Activated T-cell treated with anti-CD3 and anti-CD28 coated beads, Interleukin-2, amount 50 U/mL, for 48 hours (primary cell): ENCODE measurements at places on chromosomes 5 and 9.

- DNase-seq: no peak
These were observed 167.8 kb upstream of the TUT7 start for GRCh38 chr9:86521977-86522376.

DNA sequence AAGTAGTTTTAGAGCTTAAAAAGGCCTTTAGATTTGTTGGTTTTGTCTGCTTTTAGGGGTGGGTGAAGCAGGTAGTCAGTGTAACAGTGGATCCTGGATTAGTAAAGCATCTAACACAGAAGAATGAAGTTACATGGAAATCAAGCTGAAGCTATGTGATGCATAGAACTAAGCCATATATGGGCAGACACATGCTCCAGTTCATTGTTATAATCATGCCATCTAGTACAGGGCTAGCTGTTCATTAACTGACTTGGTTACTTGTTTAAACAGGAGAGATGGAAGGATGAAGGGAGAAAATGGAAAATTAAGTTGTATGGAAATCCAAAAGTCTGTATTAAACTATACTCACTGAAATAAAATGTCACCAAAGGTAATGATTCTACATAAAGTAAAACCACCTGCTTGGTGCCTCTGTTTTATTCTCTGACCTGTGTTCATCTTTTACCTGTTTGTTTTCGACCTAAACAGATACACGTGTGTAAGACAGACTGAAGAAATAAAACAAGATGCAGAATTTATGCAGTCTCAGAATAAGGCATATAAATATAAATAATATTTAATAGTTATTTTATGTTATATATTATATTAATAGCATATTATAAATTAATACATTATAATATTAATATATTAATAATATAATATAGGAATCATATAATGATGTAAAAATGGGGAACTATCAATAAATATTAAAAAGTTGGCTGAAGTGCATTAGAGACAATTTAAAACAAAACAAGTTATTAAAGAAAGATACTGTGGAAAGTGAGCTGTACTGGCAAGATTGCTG is 33.9 kb downstream of the MRPS30 start:
- DNase-seq: no peak

DNA sequence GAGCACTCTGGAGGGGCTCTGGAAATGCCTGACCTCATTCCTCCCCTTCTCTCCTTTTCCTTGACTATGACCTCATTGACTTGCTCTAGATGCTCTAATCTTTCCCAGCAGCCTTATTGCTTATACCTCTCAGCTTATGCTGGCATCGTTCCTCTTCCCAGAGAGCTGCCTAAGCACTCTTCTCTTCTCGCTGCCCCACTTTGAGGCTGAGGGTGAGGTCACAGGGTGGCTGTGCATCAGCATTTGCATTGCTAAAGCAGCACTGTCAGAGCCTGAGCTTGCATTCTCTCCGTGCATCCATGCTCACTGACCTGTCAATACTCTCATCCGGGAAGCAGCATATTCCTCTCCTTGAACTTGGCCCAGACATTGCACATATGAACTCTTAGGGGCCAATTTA is 96.4 kb upstream of the NTRK2 start:
- DNase-seq: no peak

DNA sequence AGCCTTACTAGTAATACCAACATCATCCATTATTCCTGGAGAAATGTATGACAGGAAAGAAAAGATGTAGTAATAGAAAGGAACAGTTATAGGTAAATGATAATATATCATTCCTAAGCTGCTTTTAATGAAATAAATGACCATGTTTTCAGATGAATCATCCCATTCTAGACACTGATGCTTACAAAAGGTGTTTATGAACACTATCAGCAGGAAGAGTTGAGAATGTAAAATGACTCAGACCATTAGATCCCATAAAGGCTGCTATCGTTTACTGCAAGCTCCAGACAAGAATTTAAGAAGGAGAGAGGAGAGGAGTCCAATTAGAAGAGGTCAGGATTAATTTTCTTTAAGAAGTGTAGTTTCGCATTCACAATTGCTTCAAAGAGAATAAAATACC is 1033.5 kb downstream of the EFNA5 start:
- DNase-seq: no peak

DNA sequence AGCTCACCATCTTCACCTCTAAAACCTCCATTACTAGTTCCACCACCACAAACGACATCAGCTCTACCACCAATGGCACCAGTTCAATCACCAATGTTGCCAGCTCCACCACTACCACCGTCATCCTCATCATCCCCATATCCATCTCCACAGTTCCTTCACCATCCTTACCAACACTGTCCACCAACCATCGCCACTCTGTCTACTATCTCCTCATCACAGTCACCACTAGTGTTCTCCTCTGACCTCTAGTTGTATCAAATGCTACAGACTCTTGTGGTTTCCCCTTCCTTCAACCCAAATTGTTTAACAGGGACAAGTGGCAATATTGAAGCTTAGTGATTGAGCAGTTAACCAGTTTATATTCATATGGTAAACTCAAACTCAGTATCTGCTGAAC is 182.6 kb downstream of the CAAP1 start:
- DNase-seq: no peak

DNA sequence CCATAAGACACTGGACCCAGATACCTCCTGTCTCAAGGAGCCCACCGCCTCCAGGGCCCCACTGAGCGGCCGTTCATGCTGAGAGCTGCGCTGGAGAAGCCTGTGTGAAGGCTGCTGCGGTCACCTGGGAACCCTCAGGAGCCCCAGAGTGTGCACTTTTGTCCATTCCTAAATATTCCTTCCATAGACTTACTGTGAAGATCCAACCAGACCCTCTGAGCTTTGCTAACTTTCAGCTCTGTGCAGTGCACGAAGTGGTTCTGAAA is 119.5 kb downstream of the COL23A1 start:
- DNase-seq: no peak

DNA sequence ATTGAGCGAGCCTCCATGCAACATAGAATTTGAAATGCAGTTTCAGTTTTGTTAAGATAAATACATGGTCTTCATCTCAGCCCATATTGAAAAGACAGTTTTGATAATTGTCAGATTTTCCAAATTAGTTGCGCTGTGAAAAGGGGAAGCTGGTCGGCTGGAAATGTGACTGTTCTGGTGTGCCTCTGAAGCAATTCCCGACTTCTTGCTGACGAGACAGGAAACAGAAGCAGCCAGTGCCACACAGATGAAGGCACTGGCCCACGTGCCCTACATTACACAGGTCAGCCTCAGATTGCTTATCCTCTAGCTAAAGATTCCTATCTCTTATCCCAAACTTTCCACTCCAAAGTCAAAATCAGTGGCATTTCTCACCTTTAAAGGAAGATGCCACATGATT is 214.1 kb upstream of the TLE4 start:
- no peak for DNase-seq

DNA sequence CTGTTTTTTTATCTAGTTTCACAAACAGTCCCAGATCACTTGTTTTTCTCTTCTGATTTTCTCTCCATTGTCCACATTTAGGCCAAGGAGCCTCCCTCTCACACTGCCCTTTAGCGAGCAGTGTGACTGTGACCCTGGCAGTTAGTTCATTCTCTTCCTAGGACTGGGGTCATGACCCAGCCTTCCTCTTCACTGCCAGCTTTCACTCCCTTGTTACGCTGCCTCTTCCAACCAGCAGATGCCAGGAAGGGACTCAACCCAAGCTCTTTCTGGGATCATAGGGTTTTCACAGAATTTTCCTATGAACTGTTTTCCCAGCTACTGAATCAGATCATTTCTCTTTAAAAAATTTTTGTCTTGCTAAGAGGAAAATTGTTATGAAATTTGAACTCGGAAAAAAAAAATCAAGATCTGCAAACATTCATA is 70.9 kb downstream of the LMNB1 start:
- DNase-seq: no peak

- DNase-seq: peak; percentile 33
These were observed 865.4 kb upstream of the ACO1 start for GRCh38 chr9:31519011-31519410.

DNA sequence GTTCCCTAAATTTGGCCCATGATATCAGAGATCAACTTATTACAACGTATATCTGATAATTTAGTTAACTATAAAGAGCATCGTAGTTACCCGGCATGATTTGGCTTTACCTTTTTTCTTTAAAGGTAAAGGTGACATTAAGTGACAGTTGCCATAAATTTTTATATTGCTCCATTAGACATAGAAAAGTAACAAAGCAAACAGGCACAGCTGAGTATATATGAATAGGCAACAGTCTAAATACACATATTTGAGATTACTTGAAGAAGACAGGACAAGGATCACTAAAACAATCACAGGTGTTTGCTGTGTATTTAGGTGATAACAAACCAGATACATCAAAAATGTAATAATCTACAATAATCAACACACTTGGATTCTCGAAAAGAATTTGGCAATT is 34.8 kb downstream of the RFX3 start:
- DNase-seq: no peak

DNA sequence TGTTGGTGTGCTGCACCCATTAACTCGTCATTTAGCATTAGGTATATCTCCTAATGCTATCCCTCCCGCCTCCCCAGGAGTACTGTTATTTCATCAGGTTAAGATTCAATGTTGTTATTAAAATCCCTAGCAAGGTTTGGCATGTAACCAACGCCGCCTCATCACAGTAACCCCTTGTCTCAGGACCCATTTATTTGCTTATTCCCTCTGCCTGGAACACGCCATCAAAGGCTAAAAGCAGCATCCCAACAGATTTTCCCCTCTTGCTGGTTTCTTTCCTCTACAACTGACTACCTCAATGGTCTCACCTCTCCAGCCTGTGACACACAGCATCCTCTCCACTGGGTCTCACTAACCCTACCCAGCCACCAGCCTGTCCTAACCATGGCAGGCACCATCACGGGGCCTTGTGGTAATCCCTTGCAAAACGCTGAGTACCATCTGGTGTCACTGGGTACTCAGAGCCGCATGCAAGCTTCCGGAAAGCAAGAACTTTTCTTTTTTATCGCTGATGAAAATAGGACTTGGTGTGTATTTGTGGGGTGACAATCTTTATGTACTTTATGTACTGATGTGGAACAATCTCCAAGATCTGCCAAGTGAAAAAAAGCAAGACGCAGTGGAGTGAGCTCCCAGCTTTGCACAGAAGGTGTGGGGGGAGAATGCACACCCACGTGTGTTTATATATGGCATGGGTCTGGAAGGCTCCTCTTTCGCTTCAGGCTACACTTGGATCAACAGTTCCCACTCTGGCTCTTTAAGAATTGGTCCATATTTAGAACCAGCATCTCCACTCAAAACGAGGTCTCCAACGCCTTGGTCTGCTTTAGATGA is 6.1 kb downstream of the RPS14 start:
- DNase-seq: peak; percentile 54

GRCh38 chr5:61467766-61468482 is 135.9 kb downstream of the ZSWIM6 start:
- no peak for DNase-seq
